ENCODE measurements at places on chromosomes 11 and 22.

- DNase-seq: no peak
Observed at GRCh38 chr22:47000888-47001287, 238.4 kb downstream of the TBC1D22A start.

GRCh38 chr11:17531071-17531600, 13.1 kb downstream of the USH1C start:
- DNase-seq: no peak

GRCh38 chr22:42978453-42979103, 36.4 kb downstream of the PACSIN2 start:
- DNase-seq: no peak

GRCh38 chr11:30016588-30017363, at the start of gene KCNA4:
TSS of gene KCNA4 (minus strand) at chr11:30017030. CDS start at chr11:30012678, 4,352 bp downstream.
- DNase-seq: peak; percentile 56

DNA sequence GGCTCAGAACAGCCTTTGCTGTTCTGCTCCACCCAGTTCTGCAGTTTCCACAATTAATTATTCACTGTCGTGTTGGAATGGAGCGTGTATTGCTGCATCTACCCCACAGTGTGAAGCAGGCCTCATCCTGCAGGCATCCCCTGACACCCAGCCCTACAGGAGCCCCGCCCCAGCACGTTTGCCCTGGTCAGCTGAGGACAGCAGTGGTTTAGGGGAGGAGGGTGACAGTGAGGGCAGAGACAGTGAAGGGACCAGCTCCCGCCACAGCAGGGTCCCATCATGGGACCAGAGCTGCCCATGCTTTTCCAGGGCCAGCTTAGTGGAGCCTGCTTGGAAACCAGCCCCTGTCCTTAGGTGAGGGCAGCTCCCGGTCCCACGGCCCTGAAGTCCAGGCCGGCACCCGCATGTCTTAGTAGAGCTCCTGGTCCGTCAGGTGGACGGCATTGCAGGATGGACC, 273.0 kb downstream of the TBC1D22A start:
- no peak for DNase-seq

- DNase-seq: no peak
Observed at GRCh38 chr11:6894097-6894496, 1.8 kb upstream of the OR2D2 start.

DNA sequence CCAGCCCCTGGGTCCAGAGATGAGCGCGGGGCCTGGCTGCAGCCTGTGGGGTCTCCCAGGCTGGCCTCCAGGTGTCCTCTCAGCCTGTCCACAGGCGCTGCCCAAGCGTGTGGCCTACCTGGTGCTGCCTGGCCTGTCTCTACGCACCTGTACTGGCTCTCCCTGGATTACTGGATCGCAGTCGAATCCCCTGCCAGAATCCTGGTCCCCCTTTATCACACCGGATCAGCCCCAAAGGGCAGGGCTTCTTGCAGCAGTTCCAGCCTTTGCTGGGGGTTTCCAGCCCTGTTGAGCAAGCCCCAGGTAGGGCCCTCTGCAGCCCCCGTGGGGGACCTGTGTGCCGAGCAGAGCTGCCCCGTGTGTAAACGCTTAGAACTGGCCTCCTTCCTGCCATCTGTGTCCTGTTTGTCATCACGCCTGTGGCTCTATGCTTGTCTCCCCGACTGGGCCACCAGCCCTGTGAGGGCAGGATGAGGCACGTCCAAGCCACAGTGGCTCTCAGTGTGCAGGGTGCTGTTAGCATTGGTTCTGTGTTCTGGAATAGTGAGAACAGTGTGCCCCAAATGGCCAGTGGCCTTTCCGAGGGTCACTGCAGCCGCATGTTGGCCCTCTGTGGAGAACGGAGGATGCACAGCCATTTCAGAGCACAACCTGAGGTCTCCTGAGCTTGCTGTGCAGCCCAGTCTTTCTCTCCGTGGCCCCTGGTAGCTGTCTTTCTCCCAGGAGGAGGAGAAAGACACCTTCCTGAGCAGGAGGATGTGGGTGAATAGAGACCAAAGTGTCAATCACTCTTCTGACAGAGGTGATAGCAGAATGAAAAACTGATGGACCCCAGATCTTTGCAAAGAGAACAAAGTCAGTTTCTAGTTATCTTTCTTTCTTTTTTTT, 13.9 kb upstream of the TXNRD2 start:
- DNase-seq: peak; percentile 54

- no peak for DNase-seq
Observed at GRCh38 chr11:121268581-121268980, 24.0 kb upstream of the SC5D start.

DNA sequence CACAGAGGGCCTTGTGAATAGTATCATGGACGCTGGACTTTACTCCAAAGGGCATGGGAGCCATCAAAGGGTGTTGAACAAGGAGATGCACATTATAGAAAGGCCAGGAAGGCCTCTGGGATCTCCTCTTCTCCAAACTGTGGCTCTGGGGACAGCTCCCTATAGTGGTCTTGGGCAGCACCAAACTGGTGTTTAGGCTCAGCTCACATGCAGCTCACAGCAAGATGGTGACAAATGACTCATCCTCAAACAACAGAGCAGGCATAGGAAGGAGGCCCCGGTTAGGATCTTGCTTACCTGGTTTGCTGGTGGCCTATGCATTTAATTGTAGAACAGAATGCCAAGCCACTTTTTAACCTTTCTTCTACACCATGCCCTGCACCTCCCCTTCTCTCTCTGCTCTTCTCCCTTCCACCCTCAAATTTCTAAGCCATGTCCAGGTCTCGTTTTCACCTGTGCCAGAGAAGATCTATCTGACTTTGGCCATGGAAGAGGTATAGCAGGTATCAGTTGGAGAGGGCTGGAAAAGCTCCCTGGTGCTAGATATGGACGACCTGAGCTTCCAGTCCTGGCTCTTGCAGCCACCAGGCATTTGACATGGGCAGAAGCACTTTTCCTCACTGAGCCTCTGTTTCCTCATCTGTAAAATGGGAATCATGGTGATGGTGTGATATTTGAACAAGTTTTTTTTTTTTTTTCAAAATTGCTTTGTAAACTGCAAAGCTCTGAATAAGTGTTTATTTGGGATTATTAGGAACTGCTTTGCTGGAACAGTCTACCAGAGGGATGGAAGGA, 14.4 kb upstream of the EHF start:
- DNase-seq: no peak

GRCh38 chr11:100876815-100877520, 189.9 kb downstream of the ARHGAP42 start:
- DNase-seq: peak; percentile 45

- no peak for DNase-seq
Observed at GRCh38 chr11:14577835-14578529, 57.8 kb upstream of the PSMA1 start.

- DNase-seq: no peak
Observed at GRCh38 chr11:70000228-70000627, 77.9 kb upstream of the ANO1 start.

DNA sequence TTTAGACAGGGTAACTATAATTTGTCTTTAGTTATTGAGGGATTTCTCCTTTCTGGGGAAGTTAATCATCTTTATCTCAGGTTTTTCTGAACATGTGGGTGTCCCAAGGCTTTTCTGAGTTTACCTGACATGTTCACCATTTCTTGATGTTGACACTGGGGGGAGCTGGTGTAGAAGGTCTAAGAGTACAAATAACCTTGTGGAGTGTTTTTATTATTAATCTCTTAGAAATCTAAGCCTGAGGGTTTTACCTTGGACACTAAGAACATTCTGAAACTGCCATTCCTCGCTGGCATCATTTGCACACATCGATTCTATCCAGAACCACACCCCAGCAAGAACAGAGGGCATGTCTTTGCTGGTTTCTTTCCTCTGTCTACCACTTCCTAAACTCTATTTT, 15.6 kb upstream of the C11orf91 start:
- DNase-seq: no peak

- DNase-seq: peak; percentile 50
Observed at GRCh38 chr11:30568931-30569330, 17.2 kb downstream of the MPPED2 start.

DNA sequence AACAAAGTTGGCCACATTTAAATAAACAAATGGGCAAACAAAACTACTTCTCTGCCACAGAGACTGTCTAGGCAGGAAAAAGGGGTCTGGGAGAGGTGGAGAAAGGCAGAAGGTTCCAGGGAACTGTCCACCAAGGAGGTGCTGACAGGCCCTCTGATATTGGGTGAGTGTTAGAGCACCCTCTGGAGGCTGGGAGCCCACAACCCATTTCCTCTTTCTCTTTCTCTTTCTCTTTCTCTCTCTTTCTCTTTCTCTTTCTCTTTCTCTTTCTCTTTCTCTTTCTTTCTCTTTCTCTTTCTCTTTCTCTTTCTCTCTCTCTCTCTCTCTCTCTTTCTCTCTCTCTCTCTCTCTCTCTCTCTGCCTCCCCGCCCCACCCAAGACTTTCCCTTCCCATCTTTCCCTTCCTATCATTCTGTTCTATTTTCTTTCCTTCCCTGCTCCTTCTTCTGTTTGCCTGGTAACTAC, 912.8 kb downstream of the DLG2 start:
- peak; percentile 84 for DNase-seq

- peak; percentile 35 for DNase-seq
Observed at GRCh38 chr11:2664376-2664775, 35.4 kb downstream of the KCNQ1OT1 start.

Measured in kidney (tissue), 22 donors.